Breast epithelium (tissue), 4 donors: ENCODE measurements at places on chromosomes 1 and 21.

DNA sequence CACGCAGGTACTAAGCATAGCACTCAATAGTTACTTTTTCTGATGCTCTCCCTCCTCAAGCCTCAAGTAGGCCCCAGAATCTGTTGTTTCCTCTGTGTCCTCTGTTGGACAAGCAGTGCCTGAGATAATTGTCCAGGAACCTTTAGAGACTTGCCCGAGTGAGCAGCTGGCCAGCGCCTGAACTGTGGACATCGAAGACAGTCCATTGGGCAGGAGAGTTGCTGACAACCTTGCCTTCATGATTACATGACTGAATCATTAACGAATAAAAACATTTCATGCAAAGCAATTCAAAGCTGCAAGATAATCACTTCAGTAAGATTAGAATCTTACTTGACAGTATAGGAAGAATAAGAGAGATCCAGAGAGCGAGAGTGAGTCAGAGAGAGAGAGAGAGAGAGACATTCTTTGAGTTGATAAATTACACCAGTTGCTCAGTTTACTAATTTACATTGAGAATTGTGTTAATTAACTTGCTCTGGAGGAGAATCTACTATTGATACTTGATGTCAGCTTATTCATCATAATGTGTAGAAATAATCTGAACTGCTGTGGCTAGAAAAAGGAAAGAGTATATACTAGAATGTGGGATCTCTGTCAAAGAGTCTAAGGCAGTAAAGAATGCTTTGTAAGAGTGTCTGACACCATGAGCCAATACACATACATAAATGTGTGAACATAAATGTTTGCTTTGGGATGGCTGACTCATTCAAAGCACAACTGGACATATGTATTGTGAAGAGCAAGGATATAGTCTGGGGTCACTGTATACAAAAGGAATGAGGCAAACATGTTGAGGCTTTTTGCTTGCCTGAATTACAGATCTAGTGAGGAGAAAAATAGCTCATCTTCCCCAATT lies 216.0 kb downstream of the ZNF326 start:
- no peak for DNase-seq

DNA sequence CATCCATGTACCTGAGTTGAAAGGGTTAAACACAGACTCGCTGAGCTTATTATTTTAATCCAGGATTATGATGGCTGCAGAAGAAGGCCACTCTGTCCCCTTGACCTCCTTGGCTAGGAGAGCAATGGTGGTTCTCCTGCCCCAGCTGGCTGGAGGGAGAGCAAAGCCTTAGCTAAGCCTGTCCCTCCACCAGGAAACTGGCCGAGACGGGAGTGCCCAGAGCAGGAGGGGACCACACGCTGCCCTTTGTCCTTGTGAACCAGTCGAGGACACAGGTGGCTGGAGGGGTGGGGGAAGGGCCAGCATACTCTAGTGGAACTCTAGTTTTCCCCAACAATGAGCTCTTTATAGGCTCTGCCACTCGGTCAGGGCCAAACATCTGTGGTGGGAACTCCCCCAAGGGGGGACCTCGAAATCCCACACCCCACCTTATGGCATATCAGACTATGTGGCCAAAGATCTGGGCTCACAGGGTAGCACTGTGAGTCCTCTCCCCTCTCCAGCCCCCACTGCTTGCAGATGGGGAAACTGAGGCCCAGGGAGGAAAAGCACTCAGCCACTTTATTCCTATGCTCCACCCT lies 12.9 kb downstream of the KIAA1614 start:
- no peak for DNase-seq

DNA sequence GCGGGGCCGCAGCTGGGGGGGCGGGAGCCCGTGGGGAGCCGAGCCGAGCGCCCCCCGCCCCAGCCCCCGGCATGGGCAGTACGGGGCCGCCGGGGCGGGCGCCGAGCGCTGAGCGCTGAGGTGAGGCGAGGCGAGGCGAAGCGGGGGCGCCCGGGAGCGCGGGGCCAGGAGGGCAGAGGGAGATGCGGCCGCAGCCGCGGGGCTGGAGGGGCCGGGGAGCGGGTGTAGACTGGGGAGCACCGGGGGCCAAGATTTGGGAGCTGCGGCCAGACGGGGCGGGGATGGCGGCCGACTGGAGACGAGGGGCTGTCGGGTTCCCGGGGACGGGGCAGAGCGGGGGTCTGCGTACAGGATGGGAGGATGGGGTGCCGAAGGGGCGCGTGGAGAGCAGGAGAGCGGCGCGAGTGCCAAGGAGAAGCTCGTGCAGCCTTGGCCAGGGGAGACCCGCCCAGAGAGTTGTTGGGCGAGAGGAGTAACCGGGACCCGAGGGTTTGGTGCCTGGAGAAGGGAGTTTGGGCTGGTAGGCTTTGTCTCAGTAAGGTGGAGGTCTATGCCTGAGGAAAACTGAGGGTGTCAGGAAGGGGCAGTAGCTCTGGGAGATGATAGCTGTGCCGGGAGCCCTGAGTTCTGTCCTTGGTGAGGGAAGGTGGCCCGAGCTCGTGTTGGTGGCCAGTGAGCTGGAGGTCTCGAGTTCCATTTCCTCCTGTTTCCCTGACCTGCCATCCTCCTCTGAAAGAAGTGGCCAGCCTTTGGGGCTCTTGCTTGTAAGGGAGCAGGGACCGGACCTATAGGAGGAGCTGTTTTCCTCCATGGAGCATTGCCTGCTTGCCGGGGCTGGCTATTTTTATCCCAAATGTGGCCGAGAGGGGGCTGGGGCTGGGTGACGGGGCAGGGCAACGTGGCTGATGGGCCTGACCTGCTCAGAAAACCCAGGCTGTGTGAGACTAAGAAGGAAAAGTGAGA lies 539 bp downstream of the ATP8B2 start:
- no peak for DNase-seq

GRCh38 chr21:42677339-42678321 lies 24.2 kb downstream of the PDE9A start:
- no peak for DNase-seq

- no peak for DNase-seq
Observed at GRCh38 chr1:15493869-15494390, 18.0 kb downstream of the CELA2B start.

DNA sequence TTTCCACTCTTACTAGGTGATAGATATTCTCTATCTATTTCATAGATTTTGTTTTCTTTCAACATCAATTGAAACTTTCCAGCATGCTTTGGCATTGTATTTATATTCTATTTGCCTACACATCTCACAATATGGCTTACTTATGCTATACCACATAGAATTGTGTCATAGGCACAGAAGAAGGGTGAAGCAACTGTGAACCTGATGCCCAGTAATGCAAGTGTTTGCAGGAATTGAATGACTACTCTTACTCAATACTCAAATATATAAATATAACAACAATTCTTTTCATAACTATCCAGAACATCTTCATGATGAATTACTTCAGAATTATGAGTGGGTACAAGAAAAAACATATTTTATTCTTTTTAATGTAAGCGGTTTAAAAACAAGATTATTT lies 165.9 kb downstream of the PTBP2 start:
- DNase-seq: no peak

- no peak for DNase-seq
Observed at GRCh38 chr1:235818632-235819136, 48.0 kb downstream of the LYST start.

DNA sequence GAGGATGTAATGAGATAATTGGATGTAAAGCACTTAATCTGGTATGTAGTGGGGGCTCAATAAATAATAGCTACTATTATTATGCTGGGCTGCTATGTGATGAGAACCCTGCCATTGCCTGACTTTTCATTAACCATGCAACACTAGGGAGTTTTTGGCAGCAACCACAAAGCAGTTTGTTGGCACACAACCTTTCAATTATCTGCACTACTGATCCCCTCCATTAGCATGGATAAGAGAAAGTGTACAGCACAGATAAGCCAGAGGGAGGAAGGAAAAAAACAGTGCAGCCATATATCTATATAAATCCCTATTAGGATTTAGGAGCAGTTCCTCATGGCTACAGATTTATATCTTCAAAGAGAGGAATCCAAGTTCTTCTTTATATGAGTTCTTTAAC lies 498.5 kb downstream of the NUF2 start:
- DNase-seq: no peak

DNA sequence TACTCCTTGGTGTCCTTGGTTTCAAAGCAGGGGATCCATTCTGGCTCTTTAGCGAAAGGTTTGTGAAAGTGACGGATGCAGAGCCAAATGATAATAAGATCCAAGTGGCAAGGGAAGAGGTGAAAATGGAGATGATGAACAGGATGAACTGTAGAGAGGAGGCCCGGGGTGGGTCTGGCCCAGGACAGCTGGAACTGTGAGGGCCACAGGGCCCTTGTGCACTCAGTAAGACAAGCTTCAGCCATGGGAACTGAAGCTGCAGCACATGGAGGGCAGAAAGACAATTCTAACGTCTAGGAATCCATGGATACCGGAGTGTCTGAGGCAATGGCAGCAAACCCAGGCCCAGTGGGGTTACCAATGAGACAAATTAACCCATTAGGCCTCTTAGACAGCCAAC lies 4.8 kb downstream of the KCNA2 start:
- no peak for DNase-seq

- DNase-seq: no peak
Observed at GRCh38 chr1:28512058-28512611, 6.3 kb downstream of the RCC1 start.

DNA sequence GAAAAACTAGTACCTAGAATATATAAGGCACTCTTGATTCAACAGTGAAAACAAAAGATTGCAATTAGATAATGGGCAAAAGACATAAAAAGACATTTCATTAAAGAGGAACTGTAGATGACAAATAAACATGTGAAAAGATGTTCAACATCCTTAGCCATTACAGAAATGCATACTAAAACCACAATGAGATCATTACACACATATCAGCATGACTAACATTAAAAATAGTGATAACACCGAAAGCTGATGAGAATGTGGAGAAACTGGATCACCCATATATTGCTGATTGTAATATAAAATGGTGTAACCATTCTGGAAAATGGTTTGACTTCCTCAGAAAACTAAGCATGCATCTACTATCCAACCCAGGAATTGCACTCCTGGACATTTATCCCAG lies 340.3 kb downstream of the SEC16B start:
- DNase-seq: no peak

GRCh38 chr1:154453574-154454352 lies 48.3 kb upstream of the TDRD10 start:
- no peak for DNase-seq

DNA sequence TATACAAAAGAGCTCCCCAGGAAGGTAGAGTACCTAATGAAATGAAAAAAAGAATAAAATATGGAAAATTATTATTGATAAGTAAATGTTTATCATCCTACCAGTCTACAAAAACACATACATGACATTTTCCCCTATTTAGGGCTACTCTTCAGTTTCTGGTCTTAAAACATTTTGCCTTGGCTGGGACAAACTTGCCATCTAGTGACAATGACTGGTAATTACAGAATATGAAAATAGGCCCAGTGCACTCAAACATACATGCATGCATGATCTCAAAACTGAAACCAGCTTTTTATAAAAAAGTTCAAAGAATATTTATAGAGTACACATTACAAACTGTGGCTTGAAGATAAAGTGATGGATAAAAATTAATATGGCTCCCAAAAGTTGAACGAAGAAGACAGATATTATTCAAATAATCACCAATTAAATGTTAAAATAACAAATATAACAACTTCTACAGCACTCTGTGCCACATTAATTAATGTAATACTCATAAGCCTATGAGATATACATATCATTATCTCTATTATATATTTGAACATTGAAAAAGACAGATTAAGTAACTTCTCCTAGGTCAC lies 10.5 kb upstream of the RNPC3 start:
- DNase-seq: no peak

GRCh38 chr1:29398431-29398830 lies 162.1 kb downstream of the PTPRU start:
- DNase-seq: peak; percentile 49

GRCh38 chr1:67711855-67712212 lies 26.8 kb downstream of the GADD45A start:
- DNase-seq: no peak

DNA sequence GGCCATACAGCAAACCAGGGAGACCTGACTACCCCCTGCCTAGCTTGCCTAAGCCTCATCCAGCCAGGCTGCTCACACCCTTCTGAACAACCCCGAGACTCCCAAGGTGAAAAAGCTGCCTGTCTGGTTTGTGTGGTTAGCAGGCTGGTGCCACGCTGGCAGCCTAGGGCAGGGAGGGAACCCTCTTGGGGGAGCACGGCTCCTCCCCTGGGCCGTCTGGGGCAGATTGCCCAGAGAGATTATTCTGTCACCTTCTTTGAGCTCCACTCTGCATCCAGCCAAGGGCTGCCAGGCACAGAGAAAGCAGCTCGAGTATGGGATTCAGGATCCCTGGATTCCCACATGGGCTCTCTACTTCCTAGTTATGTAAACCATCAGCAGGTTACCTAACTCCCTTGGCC lies 27.5 kb upstream of the TCEA3 start:
- peak; percentile 94 for DNase-seq

GRCh38 chr1:87136607-87137341 lies 191.9 kb upstream of the LMO4 start:
- no peak for DNase-seq

GRCh38 chr1:93411000-93411399 lies 36.9 kb upstream of the FNBP1L start:
- no peak for DNase-seq

DNA sequence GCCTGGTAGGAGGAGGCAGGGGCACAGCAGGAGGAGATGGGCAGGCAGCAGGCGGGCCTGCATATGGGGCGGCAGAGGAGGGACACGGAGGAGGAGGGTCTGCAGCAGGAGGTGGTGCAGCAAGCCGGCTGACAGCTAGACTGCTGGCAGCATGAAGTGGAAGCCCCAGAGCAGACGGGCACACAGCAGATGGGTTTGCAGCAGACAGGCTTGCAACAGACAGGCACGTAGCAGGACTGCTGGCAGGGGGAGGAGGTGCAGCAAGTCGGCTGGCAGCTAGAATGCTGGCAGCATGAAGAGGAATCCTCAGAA lies 615 bp downstream of the KRTAP10-5 start:
- no peak for DNase-seq

DNA sequence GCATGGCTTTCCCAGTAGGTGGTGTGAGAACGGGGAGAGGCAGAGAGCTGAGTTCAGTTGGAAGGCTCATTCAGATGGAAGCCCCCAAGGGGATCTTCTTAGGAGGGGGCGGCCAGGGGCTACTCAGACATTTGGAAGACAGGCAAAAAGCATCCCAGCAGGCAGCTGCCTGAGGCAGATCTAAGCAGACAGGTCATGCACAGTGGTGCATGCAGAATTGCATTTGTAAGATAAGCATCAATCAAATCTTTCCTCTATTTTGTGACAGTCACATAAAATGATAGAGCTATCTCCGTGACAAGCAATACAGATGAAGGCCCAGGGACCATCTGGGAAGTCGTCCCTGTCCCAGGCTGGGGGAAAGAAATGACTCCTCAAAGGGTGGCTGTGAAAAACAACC lies 3.8 kb downstream of the RAB3B start:
- no peak for DNase-seq

GRCh38 chr21:33651965-33652680 lies 9.8 kb downstream of the ITSN1 start:
- no peak for DNase-seq

- no peak for DNase-seq
Observed at GRCh38 chr1:161172776-161173376, 4.4 kb downstream of the B4GALT3 start.

- no peak for DNase-seq
Observed at GRCh38 chr1:159781992-159782391, 1.2 kb downstream of the DUSP23 start.
